NCI-H1436 treated with DMSO at 0.1 percent for 48 hours (cell line): ENCODE measurements at places on chromosomes 4 and X.

- DNase-seq, result no peak
Measured at GRCh38 chr4:93409035-93409434, 419.5 kb upstream of the ATOH1 start.

DNA sequence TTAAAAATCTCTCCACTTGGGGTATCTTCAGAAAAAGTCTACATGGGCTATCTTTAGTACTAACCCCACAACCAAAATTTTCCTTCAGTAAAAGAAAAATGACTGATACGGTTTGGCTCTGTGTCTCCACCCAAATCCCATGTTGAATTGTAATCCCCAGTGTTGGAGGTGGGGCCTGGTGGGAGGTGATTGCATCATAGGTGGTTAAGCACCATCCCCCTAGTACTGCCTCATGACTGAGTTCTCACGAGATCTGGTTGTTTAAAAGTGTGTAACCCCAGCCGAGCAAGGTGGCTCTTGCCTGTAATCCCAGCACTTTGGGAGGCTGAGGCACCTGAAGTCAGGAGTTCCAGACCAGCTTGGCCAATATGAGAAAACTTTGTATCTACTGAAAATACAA, 66.8 kb downstream of the USP46 start:
- DNase-seq, result no peak

GRCh38 chr4:101953949-101954348, 163.4 kb downstream of the BANK1 start:
- DNase-seq, result no peak

DNA sequence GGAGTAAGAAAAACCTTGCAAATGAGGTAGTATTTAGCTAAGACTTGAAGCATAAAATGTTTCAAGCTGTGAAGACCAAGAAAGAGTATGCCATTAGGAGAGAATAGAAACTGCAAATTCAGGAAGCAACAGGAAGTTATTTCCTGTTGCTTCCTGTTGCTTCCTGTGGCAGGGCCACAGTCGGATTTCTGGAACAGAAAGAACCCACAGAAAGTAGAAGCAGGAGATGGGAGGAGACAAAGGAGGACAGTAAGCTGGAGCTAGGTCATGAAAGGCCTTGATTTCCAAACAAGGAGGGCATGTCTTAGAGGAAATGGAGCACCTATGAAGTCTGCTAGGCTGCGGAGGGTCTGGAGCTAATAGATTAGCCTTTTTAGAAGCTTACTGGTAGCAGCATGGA, 17.2 kb downstream of the ASB11 start:
- DNase-seq, result no peak

DNA sequence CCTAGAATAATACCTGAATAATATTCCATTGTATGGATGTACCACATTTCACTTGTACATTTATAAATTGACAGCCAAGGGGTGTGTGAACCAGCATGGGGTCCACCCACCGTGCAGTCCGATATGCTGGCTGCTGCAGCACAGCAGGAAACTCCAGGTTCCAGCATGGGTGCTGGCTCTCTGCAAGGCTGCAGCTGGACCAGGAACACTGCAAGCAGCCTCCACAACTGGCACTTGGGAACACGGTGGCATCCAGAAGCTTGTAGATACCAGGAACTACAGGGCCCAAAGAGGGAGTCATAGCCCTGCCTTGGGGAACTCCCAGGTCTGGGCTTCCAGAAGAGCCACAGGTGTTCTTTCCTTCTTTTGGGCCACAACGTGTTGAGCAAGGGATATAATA, 91.2 kb downstream of the NXF2 start:
- no peak for DNase-seq

DNA sequence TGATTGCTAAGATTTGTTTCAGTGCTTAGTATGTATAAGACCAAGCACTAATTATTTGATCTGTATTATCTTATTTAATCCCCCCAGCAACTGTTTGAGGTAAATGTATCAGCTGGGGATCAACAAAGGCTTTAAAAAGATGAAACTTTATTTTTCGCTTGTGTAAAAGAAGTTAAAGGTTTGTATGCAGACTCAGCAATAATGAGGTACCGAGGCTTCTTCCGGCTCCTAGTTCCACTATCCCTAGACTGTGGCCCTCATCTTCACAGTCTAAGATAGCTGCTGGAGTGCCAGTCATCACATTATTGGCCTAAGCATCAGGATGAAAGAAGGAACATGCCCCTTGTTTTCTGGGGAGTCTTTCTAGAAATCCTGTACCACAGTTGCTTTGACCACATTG, 105.6 kb upstream of the SCML1 start:
- DNase-seq, result no peak

DNA sequence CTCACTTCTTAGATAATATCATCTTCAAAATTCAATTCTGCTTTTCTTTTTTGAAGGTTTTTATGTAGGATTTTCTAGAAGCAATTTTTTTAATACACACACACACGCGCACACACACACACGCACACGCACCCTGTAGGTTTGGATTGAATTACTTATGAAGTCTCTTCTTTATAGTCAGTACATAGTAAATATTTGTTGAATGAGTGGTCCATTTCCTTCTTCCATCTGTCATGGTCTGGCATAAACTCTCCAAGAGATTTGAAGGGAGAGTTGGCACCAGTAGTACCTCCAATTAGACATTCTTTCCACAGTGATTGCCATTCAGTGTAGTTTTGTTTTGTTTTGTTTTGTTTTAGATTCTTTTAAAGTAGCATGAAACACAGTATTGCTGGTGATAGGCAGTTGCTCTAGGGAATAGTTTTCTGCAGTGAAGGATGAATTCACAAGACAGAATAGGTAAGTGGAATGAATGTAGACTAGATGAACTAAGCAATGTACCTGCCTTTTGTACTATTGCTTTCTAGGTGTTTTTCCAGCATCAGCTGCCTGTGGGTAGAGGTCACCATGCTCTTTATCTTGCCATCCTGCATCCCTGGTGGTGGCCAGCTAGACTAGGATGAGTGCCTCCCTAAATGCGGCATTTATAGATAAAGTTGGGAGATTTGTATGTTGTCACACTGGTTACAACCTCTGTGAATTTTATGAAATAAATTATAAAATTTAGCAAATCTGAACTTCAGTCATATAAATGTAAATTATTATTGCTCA, 20.5 kb downstream of the PDLIM5 start:
- DNase-seq, result no peak

GRCh38 chr4:81963763-81964020, 410.1 kb downstream of the HNRNPD start:
- DNase-seq, result no peak

DNA sequence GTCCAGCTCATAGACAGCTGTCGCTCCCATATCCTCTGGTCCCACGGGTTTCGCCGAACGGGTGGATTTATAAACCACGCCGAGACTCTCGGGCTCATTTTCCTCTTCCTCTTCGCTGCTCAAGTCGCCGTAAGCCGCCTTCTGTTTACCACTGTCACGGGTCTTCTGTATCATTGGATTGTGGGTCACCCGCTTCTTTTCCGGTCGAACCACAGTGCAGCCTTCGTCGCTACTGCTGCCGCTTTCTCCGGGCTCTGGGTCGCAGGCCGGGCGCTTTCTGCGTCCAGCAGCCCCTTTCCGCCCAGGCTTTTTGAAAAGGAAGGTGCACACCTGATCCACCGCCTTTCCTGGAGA, 311 bp downstream of the RNF113A start:
- DNase-seq, result no peak

DNA sequence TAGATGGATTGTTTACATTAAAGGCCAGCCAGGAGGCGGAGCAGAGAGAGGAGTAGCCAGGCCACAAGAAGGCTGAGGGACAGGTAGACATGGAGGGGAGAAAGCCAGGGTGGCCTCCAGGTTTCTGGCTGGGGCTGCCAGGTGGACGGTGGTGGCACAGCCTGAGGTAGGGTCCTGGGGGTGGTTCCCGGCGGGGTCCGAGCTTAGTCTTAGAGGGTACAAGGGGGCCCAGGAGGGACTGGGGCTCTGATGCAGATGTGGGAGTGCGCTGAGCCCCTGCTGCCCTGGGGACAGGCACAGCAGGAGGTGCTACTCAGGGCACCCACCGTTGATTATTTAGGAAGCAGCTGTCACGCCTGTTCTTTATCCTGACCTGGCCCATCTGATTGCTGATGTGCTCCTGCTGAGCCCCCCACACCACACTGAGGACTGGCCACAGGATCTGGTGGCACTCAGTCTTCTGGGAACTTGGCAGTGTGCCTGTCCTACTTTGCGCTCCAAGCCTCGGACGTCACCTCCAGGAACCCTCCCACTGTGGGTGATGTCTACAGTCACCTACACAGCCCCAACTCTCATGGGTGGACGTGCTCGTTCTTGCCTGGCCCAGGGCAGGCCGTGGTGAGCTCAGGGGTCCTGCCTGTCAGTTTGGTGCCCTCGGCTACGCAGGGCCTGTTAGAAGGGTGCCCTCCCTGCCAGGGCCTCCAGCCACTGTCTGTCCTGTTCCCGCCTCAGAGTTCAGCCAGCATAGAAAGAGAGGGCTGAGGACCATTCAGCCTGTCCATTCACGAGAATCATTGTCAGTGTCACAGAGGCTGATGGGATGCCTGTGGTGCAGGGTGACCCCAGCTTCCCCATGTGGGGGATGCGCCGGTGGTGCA, 12.0 kb downstream of the WFS1 start:
- no peak for DNase-seq

GRCh38 chrX:13622401-13622964, 30.5 kb upstream of the TCEANC start:
- no peak for DNase-seq

- DNase-seq, result no peak
Measured at GRCh38 chr4:1623400-1623799, 60.7 kb downstream of the FAM53A start.

- no peak for DNase-seq
Measured at GRCh38 chrX:68146054-68146453, 287.2 kb downstream of the OPHN1 start.

GRCh38 chrX:119228512-119229252, 7.4 kb upstream of the PGRMC1 start:
- no peak for DNase-seq

DNA sequence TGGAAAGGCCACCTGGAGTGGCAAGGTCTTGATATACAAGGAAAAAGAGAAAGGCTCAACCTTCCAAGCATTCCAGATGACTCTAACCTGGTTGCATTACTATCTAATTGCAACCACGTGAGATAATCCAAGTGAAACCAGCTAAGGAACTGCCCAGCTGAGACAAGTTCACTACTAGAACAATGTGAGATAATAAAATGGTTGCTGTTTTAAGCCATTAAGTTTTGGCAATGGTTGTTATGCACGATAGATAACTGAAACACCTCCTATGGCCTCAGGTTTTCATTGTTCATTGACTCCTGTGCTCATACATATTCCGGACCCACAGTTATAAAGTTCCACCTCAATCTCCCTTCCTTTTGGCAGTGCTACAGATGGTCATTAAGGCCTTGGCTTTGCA, 9.2 kb upstream of the CXorf66 start:
- no peak for DNase-seq

DNA sequence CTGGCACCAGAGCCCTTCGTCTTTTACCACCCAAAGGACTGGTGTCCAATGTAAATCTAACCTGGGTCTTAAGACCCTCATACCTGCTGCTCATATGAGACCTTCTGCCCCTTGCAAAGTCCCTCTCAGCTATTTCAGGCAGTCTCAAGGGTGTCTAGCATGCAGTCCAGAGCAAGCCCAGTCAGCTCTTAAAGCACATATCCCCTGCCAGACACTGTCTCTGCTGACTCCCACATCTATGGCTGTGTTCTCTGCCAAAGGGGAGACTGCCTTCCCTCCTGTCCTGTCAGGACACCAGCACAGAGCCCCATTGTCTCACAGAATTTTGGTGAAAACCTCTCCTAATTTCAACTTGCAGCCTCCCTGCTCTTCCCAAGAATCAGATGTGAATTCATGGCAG, 118.5 kb downstream of the PARM1 start:
- no peak for DNase-seq

DNA sequence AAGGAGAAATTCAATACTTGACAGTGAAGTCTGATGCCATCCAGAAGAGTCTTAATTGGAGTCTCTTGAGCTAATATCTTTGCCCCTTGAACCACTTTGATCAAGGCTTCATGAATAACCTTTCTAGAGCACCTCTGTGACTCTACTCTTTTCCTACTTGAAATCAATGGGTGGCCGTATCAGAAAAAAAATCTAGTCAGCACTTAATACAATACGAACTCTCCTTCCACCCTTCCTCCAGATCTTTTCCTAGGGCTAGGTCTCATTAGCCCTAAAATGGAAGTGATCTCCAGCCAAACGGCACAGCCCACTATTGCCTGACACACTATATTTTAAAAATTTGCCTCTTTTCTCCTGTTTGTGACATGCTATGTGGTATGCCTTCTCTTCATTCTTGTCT, 129.6 kb upstream of the TLL1 start:
- no peak for DNase-seq

- no peak for DNase-seq
Measured at GRCh38 chrX:115264009-115264408, 25.5 kb upstream of the LUZP4 start.
